Retinal pigment epithelial cell (primary cell): ENCODE measurements at places on chromosomes 1 and 21.

DNA sequence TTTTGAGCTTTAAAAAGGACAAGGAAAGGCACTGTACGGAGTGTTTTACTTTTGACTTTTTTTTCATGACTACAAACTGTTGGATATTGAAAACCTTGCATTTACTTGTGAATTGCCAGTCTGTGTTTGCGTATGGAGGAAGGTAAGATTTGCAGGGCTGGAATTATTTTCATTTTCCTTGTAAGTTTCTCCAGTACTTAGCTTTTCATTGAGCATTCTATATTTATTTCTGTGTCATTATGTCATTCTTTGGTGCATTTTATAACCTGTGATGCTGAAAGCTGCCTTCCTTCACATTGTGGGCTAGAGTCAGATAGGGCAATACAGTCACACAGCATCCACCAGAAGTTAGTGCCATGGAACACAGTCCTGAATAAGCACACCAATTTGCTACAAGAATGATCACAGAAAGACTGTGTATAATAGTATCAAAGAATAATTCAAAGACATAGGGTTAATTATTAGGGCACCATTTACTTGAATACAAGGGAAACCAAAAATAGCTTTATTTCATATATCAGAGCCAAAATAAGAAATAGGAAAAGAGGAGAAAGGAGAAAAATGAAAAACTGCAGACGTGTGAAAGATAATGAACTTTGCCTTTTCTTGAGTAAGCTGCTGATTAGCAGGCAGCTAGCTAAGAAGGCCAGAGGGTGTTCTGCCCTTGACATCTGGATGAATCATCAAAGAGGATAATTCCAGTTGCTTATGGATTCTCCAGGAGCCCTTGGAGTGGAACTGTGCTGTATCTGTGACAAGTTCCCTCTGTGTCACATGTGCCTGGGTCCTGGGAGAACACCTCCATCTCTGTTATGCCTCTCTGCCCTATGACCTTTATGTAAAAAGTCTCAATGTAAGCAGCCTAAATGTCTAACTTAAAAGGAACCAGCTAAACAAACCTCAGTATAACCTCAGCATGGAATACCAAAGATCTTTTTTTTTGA, 8.0 kb upstream of the FAM20B start:
- DNase-seq = no peak

- DNase-seq = no peak
These were observed 32.0 kb upstream of the LAPTM5 start for GRCh38 chr1:30789388-30790255.

DNA sequence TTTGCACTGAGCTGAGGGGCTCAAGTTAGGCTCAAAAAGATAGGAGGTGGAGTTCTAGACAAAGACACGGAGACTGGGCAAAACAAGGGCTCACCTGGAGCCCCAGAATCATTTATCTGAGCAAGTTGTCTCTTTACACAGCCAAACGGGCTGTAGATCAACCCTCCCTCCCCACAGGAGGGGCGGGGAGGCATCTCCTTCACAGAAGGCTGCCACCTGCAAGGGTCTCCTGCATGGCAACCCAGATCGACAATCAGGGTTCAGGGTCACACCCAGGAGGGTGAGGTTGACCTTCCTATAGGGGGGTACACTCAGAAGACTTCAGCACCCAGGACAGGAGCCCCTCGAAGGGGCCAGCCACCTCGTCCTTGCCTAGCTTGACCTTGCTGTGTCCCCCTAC, 84.0 kb downstream of the CD247 start:
- no peak for DNase-seq

GRCh38 chr1:42913426-42914091, 45.1 kb downstream of the SLC2A1 start:
- DNase-seq = no peak

GRCh38 chr1:107940017-107940577, 24.9 kb downstream of the VAV3 start:
- no peak for DNase-seq

DNA sequence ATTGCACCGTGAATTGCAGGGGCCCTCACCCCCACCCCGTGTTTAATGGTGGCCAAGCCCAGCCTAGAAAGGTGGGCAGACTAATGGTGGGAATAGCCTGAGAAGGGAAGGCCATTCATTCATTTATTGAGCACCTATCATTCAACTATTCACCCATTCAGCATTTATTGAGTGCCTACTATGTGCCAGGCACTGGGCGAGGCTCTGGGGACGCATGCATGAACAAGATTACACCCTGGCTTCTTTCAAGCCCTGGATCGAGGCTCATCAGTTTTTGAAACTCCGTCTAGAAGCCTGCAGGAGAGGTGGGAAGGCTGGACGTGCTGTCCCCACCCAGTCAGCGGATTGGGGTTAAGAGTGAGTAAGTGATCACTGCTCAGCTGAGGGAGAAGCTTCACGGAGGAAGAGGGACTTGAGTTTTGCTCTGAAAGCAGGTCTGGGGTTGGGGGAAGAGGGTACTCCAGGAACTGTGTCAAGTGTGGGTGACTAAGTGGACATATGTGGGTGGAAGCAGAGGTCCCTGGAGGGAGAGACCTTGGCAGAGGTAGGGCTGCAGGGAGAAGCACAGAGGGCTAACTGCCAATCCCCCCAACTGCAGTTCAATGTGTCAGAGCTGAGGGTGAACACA, 35.6 kb downstream of the MEF2D start:
- DNase-seq = no peak

DNA sequence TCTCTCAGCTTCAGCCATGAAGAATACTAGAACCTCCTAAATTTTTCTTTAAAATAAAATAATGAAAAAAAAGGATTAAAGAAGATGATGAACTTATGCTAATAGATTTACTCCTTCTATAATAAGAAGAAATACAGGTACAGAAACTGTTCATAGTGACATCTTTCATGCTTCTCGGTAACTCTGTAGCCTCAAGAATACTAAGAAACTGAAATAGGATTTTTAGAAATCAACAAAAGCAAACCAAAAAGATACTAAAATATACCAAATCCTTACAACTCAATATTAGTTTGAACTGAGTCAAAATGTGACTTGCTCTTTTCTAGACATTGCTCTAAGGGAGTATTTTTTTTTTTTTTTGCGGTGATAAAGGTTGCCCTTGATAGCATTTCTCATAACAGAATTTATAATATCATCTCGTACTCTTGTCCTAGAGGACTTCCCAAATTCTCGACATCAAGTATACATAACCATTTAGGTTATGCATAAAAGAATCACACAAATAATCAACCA, 42.8 kb downstream of the ZZZ3 start:
- DNase-seq = no peak

DNA sequence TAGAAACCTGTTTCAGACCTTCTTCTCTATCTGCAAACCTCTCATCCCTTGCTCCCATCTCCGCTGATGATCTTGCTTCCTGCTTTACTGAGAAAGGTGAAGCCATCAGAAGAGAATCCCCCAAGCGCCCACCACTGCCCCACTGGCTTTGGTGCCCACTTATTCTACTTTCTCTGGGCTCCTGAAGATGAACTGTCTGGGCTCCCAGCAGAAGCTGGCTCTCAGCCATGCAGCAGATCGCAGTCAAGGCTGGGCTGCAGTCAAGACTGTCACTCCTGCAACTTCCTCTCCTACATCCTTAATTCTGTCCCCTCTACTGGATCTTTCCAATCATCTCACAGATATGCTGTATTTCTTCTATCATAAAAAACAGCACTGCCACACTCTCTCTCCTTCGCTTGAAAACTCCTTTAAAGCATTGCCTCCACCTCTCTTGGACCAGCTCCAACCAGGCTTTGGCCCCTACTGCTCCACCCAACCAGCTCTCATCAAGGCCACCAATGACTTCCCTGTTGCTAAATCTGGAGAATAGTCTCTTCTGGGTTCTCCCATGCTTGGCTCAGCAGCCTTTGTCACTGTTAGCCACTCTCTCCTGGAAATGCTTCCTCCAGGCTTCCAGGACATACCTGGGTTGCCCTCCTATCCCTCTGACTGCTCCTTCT, 25.8 kb downstream of the TRIM62 start:
- no peak for DNase-seq

- DNase-seq = peak; percentile 78
These were observed at the start of gene BTBD19 for GRCh38 chr1:44808063-44808937. BTBD19 (plus strand) TSS chr1:44808523; CDS start chr1:44808821, 298 bp downstream.

DNA sequence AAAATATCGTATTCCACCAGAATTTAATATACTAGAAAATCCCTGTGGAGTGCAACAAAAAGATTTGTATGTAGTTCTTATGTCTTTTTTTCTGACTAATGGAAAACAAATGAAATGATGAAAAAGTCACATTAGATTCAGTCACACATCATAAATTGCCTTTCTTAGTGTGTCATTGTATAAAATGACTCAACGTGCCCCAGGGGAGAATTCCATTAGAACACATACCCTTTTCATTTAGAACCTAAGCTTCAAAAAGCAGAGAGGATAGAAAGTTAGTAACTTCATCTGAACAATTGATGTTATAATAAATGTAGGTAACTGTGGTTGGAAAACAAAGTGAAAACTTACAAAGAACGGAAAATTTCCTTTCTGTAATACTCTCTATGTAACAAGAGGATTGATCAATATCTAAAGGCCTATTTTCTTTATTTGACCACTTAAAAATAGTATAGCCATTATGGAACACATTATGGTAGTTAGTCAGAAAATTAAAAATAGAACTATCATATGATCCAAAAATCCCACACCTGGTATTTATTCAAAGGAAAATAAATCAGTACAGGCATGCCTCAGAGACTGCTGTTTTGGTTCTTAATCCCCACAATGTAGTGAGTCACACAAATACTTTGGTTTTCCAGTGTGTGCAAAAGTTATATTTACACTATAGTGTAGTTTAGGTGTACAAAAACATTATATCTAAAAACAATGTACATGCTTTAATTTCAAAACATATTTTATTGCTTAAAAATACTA, 1016.1 kb downstream of the KCNT2 start:
- DNase-seq = peak; percentile 61

DNA sequence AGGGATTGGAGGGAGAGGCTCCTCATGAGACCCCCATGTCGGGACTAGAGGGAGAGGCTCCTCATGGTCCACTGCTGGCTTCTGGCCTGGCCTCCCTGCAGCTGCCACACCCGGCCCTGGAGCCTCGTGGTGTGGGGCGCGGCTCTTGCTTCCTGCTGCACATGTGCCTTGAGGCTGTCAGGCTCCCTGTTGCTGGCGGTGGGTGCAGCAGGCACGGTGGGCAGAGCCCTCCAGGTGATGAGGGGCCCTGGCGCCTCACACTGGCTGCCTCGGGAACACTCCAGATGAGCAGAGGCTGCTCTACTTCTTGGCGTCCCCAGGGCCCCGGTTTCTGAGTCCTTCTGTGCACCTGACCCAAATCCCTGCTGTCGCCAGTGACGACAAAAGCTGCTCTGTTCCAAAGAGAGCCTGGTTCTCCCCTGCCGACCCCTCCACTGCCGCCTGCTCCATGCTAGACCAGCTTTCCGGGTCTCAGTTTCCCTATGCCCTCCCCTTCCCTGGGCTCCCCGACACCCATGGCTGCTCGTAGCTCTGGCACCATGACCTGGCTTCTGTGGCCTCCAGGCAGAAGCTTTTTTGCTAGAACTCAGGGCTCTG, 9.7 kb upstream of the ATAD3B start:
- DNase-seq = no peak

DNA sequence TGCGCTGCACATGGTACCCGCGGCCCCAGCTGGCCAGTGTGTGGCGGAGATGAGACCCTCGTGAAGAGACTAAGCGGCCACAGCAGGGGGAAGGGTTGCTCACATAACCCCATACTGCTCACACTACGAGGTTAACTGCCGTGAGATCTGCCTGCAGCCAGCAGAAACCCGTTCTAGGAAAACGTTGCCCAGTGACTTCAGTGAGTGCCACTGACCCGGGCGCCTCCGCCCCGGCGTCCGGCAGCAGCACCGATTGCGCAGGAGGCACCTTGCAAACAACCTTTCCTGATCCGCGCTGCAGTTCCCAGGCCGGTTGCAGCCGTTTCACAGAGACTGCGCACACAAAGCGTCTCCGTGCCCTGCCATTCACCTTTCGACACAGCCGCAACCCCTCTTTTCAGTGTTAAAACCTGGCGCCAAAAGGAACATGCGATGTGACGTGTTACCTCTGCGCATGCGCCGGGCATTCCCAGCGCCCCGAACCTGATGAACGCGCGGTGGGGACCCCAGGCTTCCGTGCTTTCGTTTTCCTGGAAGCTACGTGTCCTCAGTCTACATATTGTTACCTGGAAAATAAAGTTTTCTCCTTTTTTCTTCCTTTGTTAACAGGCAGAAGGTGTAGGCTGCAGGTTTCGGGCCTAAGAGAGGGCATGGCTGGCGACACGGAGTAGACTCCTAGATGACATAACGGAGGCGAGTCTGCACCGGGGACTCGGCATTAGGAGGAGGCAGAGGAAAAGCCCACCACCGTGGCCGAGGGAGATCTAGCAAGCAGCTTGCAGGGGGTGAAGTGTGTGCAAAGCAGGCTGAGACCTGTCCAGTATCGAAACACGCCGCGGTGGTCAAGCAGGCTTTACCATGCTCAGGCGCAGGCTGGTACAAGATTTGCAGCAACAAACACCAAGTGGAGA, 8.9 kb downstream of the VPS26C start:
- DNase-seq = peak; percentile 55

GRCh38 chr1:212237651-212238050, 47.6 kb upstream of the PPP2R5A start:
- no peak for DNase-seq

DNA sequence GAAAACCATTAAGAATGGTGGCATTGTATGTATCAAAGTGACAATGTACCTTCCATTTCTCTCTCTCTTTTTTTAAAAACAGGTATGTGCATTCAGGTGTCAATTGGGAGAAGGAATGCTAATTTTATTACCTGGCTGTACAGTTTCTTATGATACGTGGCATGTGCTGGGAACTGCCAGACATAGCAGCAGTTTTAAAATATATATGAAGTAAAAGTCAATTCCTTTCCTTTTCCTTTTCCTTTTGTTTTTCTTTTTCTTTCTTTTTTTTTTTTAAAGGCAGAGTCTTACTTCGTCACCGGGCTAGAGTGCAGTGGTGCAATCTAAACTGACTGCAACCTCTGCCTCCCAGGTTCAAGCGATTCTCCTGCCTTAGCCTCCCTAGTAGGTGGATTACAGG, 37.0 kb downstream of the SPEN start:
- DNase-seq = no peak

DNA sequence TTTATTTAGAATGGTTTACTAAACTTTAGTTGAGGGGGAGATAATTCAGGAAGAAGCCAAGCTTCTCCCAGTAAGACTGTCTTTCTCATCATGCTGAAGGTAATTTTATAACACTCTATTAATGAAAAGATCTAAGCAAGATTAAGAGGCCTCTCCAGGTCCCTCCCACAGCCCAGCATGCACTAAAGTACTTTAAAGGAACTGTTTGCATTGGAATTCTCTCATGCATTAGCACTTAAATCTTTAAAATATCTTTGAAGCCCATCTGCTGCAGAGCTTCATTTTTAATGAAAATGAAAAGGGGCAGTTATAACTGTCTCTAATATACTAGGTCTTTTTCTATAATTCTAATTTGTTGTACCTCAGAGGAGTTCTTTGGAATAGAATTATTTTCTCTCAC, 1379.1 kb upstream of the ADGRL4 start:
- no peak for DNase-seq

GRCh38 chr1:109296782-109297181, 10.0 kb downstream of the MYBPHL start:
- DNase-seq = no peak

DNA sequence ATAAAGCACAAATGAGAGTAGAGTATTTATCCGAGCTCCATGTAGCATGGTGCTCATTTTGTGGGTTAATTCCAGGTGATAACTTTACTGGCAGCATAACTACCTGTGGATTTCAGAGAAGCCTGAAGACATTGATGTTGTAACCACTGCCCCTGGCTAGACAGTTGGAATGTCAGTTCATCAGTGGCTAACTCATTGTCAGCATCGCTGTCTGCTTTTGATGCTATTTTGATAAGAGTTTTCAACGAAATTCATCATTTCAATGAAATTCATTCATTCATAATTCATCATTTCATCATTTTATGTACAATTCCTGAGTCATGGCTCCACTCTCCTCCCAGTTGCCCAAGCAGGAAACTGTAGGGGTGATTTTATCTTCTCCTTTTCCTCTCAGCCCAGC, 34.4 kb downstream of the HSD3B1 start:
- no peak for DNase-seq
